Frontal cortex (tissue), 4 donors: ENCODE measurements at places on chromosomes 12 and 14. TPM values are rescaled to one million over a fixed set of nuclear protein-coding genes. Genes with fewer than 3 reads are reported as not detected.

CD69 gene
- total RNA-seq = not detected

CLEC6A gene
- not detected for total RNA-seq

VWF gene
- total RNA-seq = 8.2 TPM

RILPL2 gene
- 0.41 TPM for total RNA-seq

TTC9 gene
- total RNA-seq = 14.7 TPM
